Prostate gland (tissue), 2 donors: ENCODE measurements at places on chromosomes 7 and 10. TPM values are rescaled to one million over a fixed set of nuclear protein-coding genes. Genes with fewer than 3 reads are reported as not detected.

DNA sequence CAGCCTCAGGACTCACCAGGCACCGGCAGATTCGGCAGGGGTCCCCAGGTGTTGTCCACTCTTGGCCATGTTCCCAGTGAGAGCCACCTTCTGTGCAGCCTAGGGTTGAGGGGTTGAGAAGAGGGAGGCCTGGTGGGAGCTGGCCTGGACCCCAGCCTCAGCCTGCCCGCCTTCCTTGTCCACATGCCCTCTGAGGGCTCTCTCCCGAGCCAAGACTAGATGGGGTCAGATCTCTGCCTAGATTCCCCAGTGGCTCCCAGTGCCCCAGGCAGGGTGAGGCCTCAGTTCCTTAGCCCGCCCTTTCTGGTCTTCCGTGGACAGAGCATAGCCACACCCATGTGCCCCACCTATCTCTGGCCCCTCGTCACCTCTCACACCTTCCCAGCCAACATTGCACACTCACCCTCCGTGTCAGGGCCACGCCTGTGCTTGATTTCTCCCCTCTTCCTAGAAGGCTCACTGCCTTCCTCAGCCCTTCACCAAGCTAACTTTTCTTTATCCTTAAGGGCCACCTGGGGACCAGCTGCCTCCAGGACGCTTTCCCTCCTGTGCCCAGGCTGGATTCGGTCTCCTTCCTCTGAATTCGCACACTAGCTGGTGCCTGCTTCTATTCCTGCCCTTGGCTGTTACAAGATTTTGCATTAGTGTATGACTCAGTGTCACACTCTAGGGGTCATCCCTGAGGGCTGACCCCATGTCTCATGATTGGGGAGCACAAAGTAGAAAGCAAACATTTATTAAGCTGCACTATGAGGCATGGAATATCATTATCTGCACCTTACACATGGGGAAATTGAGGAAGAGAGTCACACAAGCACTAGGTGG lies 7.5 kb downstream of the KCP start:
- DNase-seq = no peak

GRCh38 chr7:42611289-42611928 lies 300.5 kb downstream of the C7orf25 start:
- no peak for DNase-seq

DNA sequence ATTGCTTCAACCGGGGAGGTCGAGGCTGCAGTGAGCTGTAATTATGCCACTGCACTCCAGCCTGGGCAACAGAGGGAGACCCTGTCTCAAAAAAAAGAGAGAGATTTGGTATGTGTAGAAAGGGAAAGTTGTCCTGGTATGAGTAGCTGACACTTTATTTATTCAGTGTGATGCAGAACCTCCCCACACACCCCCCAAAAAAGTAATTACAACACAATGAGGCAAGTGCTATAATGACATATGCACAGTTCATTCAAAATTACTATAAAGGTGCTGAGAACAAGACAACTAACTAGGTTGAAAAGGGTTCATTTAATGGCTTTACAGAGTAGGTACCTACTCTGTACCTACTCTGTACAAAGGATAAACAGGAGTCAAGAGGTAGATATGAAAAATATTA lies 80.2 kb downstream of the PDSS1 start:
- no peak for DNase-seq

GRCh38 chr7:111232249-111233084 lies 141.5 kb downstream of the LRRN3 start:
- no peak for DNase-seq

DNA sequence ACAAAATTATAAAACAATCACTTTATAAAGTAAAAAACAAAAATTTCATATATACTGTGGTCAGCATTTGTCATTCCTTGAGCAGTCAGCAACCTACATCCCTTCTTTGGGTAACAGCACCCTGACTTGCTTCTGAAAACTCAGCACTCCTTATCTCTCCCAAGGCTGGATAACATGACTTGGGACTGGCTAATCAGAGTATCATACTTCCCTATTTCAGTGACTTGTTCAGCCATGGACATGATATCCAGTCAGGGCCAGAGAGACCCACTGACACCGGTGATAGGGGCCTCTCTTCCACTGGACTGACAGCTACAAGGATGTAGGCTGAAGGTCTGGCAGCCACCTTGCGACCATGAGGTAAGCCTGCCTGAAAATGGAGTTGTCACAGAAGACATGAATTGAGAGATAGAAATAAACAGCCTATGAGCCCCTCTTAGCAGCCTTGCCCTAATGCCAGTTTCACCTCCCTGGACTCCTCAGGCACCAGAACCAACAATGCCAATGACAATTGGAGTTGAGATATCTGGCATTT lies 84.4 kb upstream of the NEBL start:
- DNase-seq = no peak

GRCh38 chr7:100745184-100745583 lies 11.8 kb downstream of the ZAN start:
- no peak for DNase-seq

GRCh38 chr10:1162481-1163203 lies 106.5 kb downstream of the WDR37 start:
- DNase-seq = no peak

DNA sequence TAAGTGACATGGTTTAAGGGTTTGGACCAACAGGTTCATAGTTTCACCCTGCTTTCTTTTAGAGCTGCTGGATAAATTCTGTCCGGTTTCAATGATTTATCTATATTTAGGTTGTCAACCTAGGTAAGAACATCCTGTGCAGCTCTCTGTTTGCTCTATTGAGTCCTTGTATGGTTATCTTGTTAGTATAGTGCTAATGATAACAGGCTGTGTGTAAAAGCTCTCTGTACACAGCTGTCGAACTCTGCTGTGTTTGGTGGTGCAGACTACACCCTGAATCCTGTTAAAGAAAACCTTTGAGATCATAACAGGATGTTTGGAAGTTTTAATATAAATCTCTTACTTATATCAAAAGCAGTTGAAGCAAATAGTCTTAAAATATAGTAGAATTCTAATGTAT lies 219.2 kb downstream of the SDK1 start:
- DNase-seq = peak; percentile 25

GRCh38 chr10:7243139-7243538 lies 167.7 kb downstream of the SFMBT2 start:
- no peak for DNase-seq

GRCh38 chr10:122352817-122353525 lies 21.5 kb upstream of the PLEKHA1 start:
- no peak for DNase-seq

DNA sequence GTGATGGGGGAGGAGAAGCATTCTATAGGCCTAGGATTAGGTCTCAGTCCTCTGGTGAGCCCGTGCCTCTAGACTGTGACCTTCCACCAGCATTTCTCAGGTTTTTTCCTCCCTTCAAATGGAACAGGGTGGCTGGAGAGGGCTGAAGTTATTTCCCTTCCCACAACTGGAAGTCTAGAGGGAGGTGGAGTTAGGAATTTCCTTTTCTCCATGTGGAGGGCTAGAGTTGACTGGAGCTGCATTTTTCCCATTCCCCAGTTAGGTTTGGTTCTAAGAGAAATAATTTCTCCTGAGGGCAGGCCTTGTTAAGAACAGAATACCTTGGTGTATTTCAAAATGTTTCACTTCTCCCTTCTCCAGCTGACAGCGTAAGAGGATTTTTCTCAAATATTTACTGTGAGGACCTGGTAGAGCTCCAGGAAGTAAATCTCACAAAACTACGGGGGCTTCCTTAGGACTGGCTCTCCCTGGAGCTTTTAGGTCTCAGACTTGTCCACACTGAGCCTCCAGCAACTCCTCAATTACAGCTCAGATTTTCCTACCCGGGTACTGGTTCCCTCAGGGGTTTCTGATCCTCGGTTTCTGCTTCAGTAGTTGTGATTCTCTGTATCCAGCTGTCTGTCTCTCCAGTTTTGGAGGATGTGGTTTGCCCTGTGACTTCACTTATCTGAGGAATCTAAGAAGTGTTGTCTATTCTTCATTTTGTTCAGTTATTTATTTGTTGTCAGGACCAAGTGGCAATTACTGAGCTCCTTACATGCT lies 6.0 kb upstream of the REEP3 start:
- DNase-seq = no peak

DNA sequence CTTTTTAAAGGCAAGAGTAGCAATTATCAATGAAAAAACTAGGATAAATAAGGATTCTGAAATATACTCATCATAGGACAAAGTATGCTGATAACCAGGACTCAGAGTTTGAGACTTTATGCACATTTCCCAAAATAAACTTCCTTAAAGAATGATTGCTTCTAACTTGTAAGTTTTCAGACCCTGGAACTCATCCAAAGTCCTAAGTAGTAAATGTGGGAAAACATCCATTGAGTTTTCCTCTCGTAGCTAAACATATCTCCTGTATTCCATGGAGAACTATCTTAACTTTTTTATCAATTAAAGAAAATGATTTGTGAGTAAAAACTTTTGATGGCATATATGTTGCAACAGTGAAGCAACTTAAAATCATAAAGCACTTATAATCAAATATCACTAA lies 285.2 kb upstream of the KLF6 start:
- DNase-seq = no peak

DNA sequence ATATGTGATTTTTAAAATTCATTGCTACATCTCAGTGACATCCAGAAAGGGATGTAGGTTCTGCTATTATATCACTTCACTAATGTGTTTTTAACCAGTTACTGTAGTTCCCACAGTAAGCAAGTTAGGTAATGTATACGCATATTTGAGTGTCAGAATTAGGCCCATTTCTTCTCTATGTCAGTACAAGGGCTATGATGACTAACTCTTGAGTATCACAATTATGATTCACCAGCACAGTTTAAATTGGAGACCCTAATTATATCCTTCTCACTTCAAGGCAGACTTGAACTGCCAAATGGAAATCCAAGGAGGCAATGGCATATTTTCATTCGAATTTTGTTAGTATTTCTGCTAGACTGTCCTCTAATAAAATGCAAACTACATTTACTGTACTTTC lies 23.6 kb downstream of the BZW2 start:
- no peak for DNase-seq

DNA sequence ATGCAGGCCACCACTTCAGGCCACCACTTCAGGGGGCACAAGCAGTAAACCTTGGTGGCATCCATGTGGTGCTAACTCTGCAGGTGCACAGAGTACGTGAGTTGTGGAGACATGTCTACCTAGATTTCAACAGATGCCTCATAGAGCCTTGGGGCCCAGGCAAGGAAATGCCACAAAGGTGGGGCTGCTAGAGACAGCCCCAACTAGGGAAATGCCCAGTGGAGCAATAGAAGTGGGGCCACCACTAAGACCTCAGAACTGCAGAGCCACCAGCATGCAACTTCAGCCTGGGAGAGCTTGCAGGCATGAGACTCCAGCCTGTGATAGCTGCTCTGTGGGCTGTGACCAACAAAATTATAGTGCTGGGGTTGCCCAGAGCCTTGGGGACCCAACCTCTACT lies 107.6 kb downstream of the DNAJC1 start:
- no peak for DNase-seq

- no peak for DNase-seq
These were observed 20.3 kb downstream of the AASS start for GRCh38 chr7:122123746-122124145.

DNA sequence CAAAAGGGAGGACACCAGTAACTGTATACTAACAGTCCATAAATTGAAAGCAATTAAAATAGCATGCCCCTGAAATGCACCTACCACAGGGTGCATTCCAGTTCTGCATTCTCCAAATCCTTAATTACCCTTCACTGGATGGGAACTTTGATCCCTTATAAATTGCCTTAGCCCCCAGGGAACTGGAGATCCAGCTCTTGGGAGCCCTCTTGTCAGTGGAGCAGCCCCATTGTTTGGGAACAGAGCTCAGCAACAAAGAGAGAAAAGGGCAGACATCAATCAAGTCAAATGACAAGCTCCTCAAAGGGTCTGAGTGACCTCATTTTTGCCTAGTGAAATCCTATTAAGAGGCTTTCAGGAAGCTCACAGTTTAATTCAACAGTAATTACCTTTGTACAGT lies 472.6 kb downstream of the XPNPEP1 start:
- DNase-seq = no peak

The STAG3 gene
- total RNA-seq = 37.6 TPM

The LRIT1 gene
- 1.1 TPM for total RNA-seq

The TRIL gene
- 3.5 TPM for total RNA-seq

The RASA4B gene
- total RNA-seq = 25.7 TPM

The IDI2 gene
- total RNA-seq = not detected

The MYL7 gene
- not detected for total RNA-seq

The PWWP2B gene
- total RNA-seq = 36.6 TPM

The HECTD2 gene
- total RNA-seq = 22.8 TPM

The DNAJB9 gene
- total RNA-seq = 64.0 TPM
